Right kidney (tissue), 9 donors: ENCODE measurements at places on chromosomes 5 and 9.

GRCh38 chr5:72137826-72138409 lies 30.6 kb downstream of the MAP1B start:
- no peak for DNase-seq

GRCh38 chr5:4374866-4375265 lies 765.3 kb upstream of the ADAMTS16 start:
- DNase-seq = no peak

DNA sequence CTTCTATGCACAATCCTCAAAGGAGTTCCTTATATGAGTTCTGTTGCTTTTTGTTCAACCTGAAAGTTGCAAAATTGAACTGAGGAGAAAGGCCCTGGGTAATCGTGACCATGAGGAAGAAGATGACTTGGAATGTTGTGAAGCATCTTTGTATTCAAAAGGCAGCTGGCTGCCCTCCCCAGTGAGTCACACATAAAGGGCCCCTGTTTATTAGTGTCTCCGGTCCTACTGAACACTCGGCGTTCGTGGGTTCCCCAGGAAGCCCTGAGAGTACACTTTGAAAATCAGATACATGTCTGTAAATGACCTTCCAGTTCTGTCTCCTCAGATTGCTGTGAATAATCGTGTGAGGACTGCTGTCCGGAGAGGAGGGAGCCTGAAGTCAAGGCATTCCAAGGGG lies 73.6 kb downstream of the C9orf153 start:
- no peak for DNase-seq

DNA sequence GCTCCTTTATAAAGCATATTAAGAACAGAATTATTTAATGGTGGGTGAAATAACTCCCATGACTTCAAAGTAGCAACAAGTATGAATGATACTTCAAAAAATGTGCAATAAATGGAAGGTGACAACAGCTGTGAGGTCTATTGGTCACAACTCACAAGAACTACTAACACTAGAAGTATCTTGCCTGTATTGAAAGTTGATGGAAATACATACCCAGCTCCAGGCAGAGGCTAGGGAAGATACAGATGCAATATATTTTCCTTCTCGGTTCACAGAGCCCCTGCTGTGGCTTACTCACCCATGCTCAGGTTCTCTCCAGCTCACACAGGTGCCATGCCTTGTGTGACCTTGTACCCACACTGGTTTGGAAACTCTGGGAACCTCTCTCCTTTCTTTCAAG lies 133.8 kb downstream of the LIFR start:
- DNase-seq = no peak

DNA sequence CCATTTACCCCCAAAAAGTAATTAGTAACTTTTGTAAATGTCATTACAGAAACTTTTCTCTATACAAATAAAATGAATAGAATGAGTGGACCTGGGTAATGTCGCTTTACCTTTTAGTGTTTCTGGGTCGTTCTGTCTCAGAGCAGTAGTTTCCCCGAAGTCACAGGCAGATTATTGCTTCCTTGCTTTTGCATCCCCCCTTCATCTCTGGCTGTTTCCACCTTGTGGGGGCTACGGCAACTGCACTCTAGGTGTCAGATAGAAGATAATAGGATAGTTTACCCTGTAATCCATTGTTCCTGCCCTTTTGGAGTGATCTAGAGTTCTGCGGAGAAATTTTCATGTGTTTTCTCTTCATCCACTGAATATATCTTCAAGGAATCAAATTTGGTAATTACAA lies 68.7 kb downstream of the PRR16 start:
- no peak for DNase-seq

- DNase-seq = no peak
Observed at GRCh38 chr5:43636076-43636475, 33.1 kb downstream of the NNT start.

- no peak for DNase-seq
Observed at GRCh38 chr9:126809068-126809467, 4.2 kb downstream of the ZBTB43 start.

DNA sequence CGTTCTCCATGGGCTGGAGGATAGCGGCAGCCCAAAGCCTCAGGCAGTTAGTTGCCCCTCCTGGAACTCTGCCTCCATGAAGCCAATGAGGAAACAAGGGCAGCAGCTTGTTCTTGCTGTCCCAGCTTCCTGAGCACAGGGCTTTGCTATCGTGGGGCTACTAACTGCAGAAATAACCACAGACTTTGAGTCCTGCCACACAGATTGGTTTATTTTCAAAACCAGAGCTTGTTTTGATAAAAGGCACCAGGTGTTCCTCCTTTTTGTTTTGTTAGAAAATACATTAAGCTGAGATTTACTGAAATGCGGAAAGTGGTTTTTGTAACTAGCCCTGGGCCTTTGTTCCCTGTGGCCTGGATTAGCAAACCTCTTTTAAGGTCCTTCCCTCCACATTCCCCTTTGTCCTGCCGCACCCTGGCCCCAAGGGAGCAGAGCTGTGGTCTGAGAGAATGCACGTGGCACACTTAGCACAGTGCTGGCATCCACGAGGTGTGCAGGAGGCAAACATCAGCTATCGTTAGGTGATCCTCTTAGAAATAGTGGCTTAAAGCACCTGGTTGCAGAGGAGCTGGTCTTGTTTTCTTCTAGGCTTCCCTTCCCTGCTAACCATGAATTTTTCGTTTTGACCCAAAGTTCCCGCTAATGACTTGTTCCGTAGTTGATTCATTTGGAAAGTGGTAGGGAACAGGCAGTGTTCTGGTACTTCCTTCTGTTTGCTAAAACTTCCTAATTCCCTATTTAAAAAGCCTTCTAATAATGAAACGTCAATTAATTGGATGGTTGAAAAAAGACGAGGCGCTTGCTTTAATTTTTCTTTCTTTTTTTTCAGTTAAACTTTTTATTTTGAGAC lies 21.5 kb downstream of the MVB12B start:
- no peak for DNase-seq
